ENCODE measurements at places on chromosomes 3 and 15.

DNA sequence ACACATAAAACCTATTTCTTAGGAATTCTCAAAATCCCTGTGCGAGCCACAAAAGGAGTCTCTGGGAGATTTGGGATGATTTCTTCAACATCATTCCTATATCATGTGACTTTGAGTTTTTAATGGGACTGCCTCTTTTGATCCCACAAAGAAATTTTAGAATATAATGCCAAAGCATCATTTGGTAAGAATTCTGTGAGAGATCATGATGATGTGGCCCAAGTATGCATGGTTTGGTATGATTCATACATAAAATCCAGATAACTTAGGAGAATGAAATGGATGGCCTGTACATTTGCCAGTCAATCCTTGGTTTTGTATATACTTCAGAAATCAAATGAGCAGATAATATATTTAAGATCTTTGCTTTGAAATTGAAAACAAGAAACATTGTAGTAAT is 61.3 kb downstream of the UBE2E2 start:
- DNase-seq = peak; percentile 47

DNA sequence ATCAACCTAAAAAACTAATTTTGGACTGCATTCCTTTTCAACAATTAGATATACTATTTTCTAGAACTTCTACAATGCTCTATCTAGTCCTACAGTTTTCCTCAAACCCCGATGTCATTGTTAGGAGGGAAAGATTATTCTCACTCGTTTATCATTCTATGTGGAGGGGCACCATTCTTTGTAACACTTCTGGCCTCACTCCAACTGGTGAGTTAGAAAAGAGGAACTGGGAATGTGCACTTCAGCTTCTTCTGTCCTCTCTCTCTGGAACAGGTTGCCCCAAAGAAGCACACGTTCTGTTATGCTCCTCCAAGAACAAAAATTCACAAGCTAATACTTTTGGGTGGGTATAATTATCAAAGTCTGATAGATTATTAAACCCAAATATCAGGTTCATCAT is 137.9 kb downstream of the UACA start:
- no peak for DNase-seq

DNA sequence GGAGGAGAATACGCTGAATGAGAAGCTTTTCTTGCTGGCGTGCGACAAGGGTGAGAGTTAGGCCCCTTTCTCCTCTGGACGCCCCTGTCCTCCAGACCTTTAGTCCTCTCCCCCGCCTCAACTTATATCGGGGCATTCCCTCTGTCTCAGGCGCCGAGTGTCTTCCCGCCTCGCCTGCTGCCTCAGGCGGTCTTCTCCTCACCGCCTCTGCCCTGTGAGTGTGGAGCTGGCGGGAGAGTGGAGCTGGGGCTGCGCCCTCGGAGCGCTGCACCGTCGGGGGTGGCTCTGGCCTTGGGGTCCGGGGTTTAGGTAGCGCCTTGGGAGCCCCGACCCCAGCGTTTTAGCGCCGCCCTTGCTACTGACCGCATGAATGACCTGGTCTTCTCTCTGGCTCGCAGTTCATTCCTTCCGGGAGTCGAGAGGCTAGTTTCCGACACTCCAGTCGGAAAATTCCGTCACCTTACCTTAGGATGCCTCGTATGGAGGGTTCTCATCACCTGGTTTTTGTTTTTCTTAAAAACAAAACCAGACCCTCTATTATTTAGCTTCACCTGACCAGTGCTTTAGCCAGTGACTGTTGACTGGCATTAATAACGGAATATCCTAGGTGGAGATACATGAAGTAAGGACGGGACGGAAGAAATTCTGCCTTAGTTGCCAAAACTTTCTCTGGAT is 985 bp downstream of the TRPC1 start:
- DNase-seq = peak; percentile 63

DNA sequence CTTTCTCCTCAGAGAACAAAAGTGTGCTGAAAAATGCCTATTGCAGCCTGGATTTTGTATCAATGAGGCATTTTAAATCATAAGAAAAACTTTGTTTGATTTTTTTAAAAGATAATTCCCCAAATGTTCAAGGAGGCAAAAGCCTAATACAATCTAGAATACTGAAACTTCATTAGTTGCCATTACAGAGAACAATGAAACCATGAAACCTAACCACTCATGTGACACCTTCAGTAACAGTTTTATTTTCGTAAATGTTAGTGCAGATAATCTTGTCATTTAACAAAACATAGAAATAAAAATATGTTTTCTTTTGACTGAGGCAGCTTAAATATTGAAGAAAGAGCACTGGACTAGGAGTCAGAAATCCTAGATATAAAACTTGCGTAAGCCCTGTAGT is 655.9 kb downstream of the RBMS3 start:
- DNase-seq = no peak

DNA sequence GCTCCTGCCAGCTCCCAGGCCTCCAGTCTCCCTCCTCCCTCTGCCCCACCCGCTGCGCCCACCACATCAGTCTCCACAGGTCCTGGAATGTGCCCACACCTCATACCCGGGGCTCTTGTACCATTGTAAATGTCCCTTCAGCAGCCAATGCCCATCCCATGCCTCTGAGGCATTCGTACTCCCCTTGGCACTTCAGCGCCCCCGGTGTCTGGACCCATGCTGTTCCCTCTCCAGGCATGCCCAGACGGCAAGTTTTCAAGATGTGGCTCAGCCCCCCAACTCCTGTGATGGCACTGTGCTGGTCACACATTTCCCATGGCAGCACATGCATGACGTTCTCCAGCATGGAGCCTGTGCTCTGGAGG is 13.3 kb downstream of the PLXND1 start:
- no peak for DNase-seq

DNA sequence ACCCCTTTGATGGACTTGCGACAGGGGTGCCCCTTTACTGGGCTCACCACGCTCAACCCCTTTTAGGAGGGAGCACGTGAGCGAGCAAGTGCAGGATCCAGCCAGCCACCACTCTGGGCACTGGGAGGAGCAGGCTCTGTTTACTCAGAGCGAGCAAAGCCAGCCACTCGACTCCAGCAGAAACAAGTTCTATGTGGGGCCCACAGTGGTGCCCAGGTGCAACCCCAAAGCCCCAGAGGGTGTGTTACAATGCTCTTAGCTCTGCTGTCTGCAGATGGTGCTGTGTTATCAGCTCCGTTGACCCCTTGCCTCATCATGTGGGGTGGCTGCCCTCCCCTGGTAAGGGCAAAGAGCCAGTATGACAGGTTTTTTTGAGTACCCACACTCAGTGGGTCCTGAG is 120.3 kb upstream of the SUCLG2 start:
- DNase-seq = no peak

DNA sequence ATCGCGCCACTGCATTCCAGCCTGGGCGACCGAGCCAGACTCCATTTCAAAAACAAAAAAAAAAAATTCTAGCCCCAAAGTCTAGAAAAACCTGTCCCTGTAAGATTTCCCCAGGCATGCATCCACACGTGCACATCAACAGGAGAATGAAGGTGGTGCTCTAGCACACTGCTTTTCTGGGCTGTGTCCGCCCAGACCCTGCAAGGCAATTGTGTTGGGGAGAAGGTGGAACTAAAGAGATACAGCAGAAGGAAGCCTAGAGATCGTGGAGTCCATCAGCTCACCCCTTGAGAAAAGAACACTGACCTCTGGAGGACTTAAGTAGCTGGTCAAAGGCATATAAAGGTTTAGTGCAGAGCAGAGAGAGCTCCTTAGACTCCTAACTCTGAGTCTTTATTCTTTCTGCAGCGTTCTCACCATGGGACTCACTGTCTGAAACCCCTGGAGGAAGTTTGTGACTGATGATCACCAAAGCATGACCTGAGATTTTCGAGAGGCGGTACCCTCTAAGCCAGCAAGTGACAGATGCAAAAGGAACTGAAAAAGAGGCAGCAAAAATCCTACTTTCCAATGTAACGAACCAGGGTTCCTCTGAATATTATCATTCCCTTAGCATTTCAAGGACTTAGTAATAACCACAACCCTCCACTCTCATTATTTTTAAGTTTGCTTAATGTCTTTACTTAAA is 179.8 kb downstream of the MEX3B start:
- no peak for DNase-seq

DNA sequence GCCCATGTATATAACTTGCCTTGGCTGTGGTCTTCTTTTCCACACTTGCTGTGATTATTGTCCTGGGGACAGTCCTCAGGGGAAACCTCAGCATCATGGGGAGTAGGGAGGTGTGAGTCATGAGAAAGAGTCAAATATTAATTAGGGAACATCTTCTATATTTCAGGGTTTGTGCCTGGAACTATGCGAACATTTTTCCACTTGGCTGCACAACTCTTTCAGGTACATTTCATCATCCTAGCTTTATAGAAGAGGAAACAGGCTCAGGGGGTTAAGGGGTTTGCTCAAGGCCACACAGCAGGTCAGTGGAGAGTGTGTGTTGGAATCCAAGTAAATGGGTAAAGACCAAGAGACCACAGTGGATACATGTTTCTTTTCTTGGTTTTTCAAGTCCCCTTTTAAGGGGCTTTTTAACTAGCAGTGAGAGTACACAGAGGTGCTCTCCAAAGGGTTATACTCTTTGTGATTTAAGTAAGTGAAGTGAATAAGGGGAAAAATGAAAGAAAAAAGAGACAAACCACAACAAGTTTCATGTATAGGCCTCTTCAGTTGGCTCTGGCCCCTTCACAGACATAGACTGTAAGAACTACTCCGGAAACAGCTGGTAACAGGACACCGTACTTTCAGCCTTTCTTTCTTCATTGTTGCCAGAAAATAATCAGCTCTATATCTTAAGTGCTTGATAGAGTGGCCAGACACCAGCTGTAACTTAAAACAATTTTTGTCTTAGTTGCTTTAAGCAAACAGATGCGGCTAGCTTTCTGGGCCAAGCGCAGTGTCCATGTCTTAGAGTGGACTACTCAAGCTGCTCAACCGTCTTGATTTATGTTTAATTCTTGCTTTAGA is 64.6 kb downstream of the EEFSEC start:
- no peak for DNase-seq

DNA sequence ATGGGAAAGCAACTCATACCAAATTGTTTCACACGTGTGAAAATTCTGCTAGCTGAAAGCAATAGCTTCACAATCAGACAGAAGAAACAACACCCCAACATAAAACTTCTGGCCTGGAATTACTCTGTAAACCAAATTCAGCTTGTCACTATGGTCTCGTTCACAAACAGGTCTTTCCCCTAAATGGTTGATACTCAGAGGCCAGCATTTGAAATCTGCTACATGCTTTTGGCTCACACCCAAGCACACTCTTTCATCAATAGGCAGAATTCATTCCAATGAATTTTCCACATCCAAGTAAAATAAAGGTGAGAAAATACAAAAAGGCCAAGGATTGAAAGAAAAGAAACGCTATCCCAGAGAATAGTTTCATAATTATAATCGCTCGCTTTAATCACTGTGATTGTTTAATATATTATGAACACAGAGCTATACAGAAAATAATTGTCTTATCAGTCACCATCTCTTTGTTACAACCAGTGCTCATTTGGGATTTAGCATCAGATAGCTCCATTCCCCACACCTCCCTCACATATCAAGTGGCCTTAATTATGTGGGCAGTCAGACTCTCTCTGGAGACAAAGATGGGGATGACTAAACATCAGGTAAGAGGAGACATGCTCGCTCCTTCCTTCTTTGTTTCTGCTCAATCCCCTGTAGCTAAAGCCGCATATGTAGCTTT is 503.8 kb upstream of the ARRDC4 start:
- no peak for DNase-seq

- peak; percentile 56 for DNase-seq
Observed at GRCh38 chr15:23642413-23643044, 5.1 kb downstream of the MAGEL2 start.

GRCh38 chr15:77568973-77569728 is 63.6 kb downstream of the LINGO1 start:
- DNase-seq = no peak

DNA sequence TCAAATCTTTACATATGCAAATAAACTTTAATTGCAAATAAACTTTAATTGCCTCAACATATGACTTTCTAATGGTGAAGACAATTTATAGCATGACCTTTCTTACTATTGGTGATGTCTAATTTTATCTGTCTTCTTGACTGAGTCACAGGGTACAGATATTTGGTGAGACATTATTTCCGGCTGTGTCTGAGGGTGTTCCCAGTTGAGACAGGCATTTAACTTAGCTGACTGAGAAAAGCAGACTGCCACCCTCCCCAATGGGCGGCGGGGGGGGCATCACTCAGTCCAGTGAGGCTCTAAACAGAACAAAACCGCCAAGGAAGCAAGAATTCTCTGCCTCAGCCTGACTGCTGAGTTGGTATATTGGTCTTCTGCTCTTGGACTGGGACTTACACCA is 160.0 kb downstream of the TBL1XR1 start:
- DNase-seq = peak; percentile 33

- peak; percentile 64 for DNase-seq
Observed at GRCh38 chr15:77966540-77967234, 110.8 kb downstream of the TBC1D2B start.

DNA sequence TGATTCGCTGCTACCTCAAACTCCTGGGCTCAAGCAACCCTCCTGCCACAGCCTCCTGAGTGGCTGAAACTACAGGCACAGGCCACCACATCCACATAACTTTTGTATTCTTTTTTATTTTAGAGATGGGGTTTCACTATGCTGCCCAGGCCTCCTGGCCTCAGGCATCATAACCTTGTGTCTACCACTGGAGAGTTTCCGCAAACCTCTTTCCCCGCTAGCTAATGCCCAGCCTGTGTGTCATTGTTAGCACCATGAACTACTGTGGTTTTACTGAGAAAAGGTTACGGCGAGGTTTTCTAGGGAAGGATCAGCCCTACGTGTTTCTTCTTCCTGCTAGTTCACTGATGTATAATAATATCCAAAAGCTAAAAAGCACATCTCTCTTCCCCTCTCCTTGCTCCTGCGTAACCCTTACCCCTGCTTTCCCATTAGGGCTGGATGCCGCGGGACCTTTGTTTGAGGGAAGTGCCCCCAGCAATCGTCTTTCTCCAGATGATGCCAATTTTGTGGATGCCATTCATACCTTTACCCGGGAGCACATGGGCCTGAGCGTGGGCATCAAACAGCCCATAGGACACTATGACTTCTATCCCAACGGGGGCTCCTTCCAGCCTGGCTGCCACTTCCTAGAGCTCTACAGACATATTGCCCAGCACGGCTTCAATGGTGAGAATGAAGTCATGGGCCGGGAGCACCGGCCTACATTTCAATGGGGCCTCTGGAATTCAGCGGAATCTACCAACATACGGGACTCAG is 113.7 kb downstream of the LIPC start:
- peak; percentile 19 for DNase-seq

DNA sequence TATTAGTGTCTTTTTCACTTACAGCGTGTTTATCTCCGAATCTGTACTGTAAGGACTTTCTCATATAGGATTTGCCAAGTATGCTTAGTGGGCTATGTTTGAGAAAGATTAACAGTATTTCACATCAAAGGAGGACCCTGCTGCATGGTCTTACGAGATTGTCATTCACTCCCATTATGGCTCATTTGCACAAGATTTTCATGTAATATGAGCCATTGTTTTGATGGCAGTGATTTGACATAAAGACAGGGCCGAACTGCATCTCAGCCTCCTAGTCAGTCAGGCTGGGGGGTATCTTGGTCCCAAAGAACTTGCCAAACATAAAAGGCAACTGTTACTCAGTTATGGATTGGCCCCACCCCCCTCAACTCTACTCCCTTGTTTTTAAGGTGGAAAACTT is 205.9 kb downstream of the ZIC1 start:
- DNase-seq = no peak
